ENCODE measurements at places on chromosomes 1 and 21. TPM values are rescaled to one million over a fixed set of nuclear protein-coding genes. Genes with fewer than 3 reads are reported as not detected.

DNA sequence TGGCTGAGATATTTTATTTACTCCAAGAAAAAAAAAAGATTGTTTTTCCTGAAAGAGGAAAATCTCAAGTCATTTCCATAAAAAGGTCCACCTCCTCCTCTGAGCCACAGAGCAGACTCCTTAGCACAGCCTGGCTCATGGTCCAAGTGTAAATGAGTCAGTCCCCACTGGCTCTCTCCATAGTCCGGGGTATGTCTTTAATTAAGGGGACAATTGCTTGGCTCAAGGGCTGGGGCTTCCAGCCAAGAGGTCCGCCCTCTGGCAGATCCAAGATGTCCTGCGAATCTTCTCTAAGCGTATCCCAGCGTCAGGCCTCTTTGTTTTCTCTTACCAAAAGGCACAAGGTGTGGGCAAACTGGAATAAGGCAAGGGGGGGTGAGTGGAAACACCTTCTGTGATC lies 33.3 kb downstream of the FOXD2 start:
- peaks cover 17% of the 10 kb centered on the region for H3K27me3 ChIP-seq
- no peak overlapping the region for H3K27ac ChIP-seq
- no peaks in the 10 kb centered on the region for H3K4me1 ChIP-seq
- no peaks in the 10 kb centered on the region for H3K36me3 ChIP-seq

DNA sequence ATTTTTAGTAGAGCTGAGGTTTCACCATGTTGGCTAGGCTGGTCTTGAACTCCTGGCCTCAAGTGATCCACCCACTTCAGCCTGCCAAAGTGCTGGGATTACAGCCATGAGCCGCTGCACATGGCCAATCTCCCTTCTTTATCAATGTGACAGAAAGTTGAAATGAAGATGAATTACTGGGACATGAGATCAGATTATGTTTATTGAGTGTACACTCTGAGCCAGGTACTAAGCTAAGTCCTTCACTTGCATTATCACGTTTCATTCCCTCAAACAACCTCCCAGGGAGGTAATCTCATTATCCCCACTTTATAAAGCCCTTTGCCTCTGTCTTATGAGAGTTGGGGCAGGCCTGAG lies 6.3 kb upstream of the CHI3L2 start:
- peaks cover 91% of the 10 kb centered on the region for H3K4me1 ChIP-seq
- no peaks in the 10 kb centered on the region for H3K27me3 ChIP-seq
- no peak for DNase-seq
- peak overlapping the region; percentile 88 for H3K27ac ChIP-seq
- H3K36me3 ChIP-seq = no peaks in the 10 kb centered on the region

The RPL22 gene
- 620 TPM for total RNA-seq

- H3K36me3 ChIP-seq = no peaks in the 10 kb centered on the region
- peaks cover 8% of the 10 kb centered on the region for H3K27me3 ChIP-seq
- no peak overlapping the region for H3K27ac ChIP-seq
- no peak for DNase-seq
- no peak overlapping the region for H3K4me3 ChIP-seq
These were observed 66.3 kb downstream of the SPATA46 start for GRCh38 chr1:162310337-162310736.

The TMPRSS2 gene
- not detected for total RNA-seq

GRCh38 chr1:29730623-29731022 lies 494.3 kb downstream of the PTPRU start:
- H3K36me3 ChIP-seq = no peaks in the 10 kb centered on the region
- no peaks in the 10 kb centered on the region for H3K4me1 ChIP-seq
- no peak for DNase-seq
- no peak overlapping the region for H3K27ac ChIP-seq
- no peaks in the 10 kb centered on the region for H3K27me3 ChIP-seq

GRCh38 chr1:206699000-206699586 lies 14.4 kb downstream of the MAPKAPK2 start:
- no peak overlapping the region for H3K4me3 ChIP-seq
- DNase-seq = no peak
- no peak overlapping the region for H3K27ac ChIP-seq
- peaks cover 63% of the 10 kb centered on the region for H3K4me1 ChIP-seq

DNA sequence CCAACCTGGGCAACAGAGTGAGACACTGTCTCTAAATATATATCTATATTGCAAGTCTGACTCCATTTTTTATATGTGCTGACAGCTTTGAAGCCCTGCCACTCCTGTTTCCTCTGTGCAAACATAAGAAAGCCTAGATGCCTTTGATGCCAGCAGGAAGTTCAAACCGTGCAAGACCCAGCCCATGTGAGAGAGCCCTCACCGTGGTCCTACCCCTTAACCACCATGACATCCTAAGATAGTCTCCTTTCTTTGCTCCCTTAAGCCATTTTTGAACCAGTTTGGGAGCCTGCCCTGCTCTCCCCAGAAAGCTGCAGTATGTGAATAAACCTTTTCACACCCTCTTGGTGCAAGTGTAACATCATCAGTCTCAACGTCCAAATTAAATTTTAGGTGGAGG lies 3.7 kb upstream of the DIPK1A start:
- no peak overlapping the region for H3K4me3 ChIP-seq
- H3K4me1 ChIP-seq = peaks cover 54% of the 10 kb centered on the region
- H3K27ac ChIP-seq = peak overlapping the region; percentile 65

GRCh38 chr1:30807318-30808066 lies 49.9 kb upstream of the LAPTM5 start:
- no peaks in the 10 kb centered on the region for H3K4me1 ChIP-seq
- H3K4me3 ChIP-seq = no peak overlapping the region
- no peak for DNase-seq

DNA sequence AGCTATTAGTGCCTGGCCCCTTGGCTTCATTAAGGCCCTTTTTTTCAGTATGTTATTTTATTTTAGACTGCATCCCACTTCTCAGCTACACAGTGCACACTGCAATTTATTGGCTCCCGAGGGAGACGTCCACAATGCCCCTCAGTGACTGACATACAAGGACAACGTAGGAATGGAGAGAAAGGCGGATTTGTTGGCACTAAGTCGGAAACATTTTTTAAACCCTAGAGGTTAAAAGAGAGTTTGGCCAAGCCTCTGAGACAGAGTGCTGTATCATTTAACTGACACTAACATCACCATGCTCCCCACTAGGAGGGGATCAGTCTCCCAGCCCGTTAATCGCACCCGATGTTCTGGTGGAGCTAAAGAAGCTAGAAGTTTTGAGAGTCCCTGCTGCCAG lies 45.7 kb upstream of the FOXD3 start:
- H3K27me3 ChIP-seq = no peaks in the 10 kb centered on the region
- H3K4me3 ChIP-seq = no peak overlapping the region
- DNase-seq = no peak
- H3K27ac ChIP-seq = no peak overlapping the region
- no peaks in the 10 kb centered on the region for H3K36me3 ChIP-seq

The TMIGD3 gene
- not detected for total RNA-seq

DNA sequence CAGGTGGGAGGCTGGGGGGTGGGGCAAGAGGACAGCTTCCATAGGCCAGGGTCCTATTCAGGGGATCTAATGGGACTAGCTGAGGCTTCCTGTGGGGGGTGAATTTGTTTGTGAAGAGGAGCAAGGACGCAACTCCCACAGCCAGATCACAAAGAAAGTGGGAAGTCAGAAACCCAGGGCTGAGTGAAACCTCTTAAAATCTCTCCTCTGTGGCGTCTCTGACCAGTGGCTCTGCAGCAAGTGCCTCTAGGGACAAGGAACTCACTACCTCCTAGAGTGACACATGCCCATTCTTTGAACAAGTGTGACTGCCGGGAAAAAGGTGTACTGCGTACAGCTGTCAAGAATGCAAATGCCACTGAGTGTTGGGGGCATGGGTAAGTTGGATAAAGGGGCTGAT lies 187.9 kb downstream of the HIVEP3 start:
- no peaks in the 10 kb centered on the region for H3K27me3 ChIP-seq
- H3K36me3 ChIP-seq = no peaks in the 10 kb centered on the region
- no peak overlapping the region for H3K4me3 ChIP-seq
- DNase-seq = no peak
- H3K4me1 ChIP-seq = peaks cover 49% of the 10 kb centered on the region

GRCh38 chr1:10980094-10980577 lies 32.3 kb upstream of the TARDBP start:
- H3K27ac ChIP-seq = no peak overlapping the region
- H3K36me3 ChIP-seq = no peaks in the 10 kb centered on the region

GRCh38 chr1:86739648-86740509 lies 35.5 kb downstream of the SH3GLB1 start:
- peak overlapping the region; percentile 25 for H3K4me3 ChIP-seq
- peak; percentile 24 for DNase-seq

The EVA1C gene
- 12.7 TPM for total RNA-seq

GRCh38 chr1:244614113-244614836 lies 38.7 kb upstream of the DESI2 start:
- DNase-seq = no peak
- H3K27me3 ChIP-seq = no peaks in the 10 kb centered on the region
- no peak overlapping the region for H3K27ac ChIP-seq
- H3K4me3 ChIP-seq = no peak overlapping the region

GRCh38 chr1:23278717-23279116 lies 61.4 kb upstream of the HTR1D start:
- peaks cover 8% of the 10 kb centered on the region for H3K27me3 ChIP-seq
- DNase-seq = no peak
- no peak overlapping the region for H3K27ac ChIP-seq
- H3K36me3 ChIP-seq = peaks cover 27% of the 10 kb centered on the region
- no peaks in the 10 kb centered on the region for H3K4me1 ChIP-seq
- no peak overlapping the region for H3K4me3 ChIP-seq

- no peaks in the 10 kb centered on the region for H3K27me3 ChIP-seq
- no peak overlapping the region for H3K27ac ChIP-seq
- no peaks in the 10 kb centered on the region for H3K36me3 ChIP-seq
- no peak for DNase-seq
- no peak overlapping the region for H3K4me3 ChIP-seq
- H3K4me1 ChIP-seq = no peaks in the 10 kb centered on the region
These were observed 80.5 kb upstream of the RALGPS2 start for GRCh38 chr1:178644308-178645120.

DNA sequence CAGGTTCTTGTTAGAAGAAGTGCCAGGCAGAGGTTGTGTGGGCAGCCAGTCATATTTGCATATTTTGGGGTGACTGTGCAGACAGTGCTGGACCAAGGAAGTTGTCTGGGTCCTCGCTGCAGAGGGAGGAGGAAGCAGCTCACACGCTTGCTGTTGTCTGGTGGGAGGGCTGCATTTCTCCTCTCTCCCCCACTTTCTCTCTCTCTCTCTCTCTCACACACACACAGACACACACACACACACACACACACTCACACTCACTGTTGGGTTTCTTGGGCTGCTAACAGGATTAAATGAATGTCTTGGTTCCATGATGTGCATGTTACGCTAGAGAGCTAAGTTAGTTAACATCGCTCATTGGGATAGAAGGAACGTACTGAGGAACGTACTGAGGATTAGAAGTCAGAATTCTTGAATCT lies 72.9 kb downstream of the AGPAT3 start:
- peaks cover 20% of the 10 kb centered on the region for H3K4me1 ChIP-seq
- H3K4me3 ChIP-seq = no peak overlapping the region
- no peaks in the 10 kb centered on the region for H3K27me3 ChIP-seq
- no peak for DNase-seq
- no peak overlapping the region for H3K27ac ChIP-seq

- DNase-seq = no peak
- no peaks in the 10 kb centered on the region for H3K36me3 ChIP-seq
These were observed 613.7 kb upstream of the B3GALT2 start for GRCh38 chr1:193799948-193800690.

- H3K36me3 ChIP-seq = no peaks in the 10 kb centered on the region
- H3K4me3 ChIP-seq = no peak overlapping the region
- no peaks in the 10 kb centered on the region for H3K27me3 ChIP-seq
- peak; percentile 41 for DNase-seq
These were observed 185.8 kb downstream of the MRPL39 start for GRCh38 chr21:25421321-25422028.

The ARMH1 gene
- total RNA-seq = 84.0 TPM

- DNase-seq = no peak
- no peaks in the 10 kb centered on the region for H3K4me1 ChIP-seq
- H3K27me3 ChIP-seq = peaks cover 5% of the 10 kb centered on the region
- H3K4me3 ChIP-seq = no peak overlapping the region
- H3K27ac ChIP-seq = no peak overlapping the region
These were observed 327.5 kb upstream of the POGK start for GRCh38 chr1:166511761-166512160.

The OR2L3 gene
- total RNA-seq = not detected

DNA sequence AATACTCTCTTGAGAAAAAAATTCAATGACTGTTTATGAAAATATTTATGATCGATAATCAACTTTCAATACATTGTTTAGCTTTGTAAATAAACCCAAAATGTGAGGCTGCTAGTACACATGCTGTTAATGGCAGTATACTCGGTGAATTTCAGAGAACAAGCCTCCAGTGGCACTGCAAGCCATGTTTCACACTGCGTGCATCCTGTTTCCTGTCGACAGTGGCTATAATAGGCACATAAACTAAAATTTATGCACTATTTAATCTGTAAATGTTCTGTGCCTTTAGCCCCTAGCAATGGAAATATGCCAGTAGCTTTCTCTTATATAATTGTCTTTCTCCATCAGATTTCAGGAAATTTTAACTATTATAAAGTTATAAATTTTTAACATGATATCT lies 26.3 kb upstream of the RGS18 start:
- no peaks in the 10 kb centered on the region for H3K4me1 ChIP-seq
- H3K36me3 ChIP-seq = no peaks in the 10 kb centered on the region
- no peak overlapping the region for H3K27ac ChIP-seq
- H3K4me3 ChIP-seq = no peak overlapping the region
- H3K27me3 ChIP-seq = no peaks in the 10 kb centered on the region
- DNase-seq = no peak

The CLSTN1 gene
- 66.8 TPM for total RNA-seq

GRCh38 chr1:89754518-89754917 lies 66.3 kb upstream of the LRRC8D start:
- no peaks in the 10 kb centered on the region for H3K36me3 ChIP-seq
- peak overlapping the region; percentile 51 for H3K27ac ChIP-seq
- no peak overlapping the region for H3K4me3 ChIP-seq
- peaks cover 52% of the 10 kb centered on the region for H3K4me1 ChIP-seq

DNA sequence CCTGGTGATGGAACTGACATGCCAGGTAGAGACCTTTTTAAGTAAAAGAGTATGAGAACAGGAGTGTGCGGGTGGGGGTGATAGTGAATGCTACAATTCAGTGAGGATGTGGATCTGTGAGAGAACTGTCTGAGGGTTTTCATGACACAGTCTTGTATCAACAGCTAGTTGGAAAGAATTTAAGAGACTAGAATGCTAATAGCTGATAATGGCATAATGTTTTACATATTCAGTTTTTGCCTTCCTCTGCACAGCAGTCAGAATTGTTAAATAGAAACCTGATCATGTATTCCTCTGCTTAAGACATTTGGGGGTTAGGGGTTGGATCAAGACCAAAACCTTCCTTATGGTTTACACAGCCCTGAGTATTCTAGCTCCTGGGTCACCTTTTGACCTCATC lies 152.8 kb upstream of the ZRANB2 start:
- H3K4me3 ChIP-seq = no peak overlapping the region
- no peak for DNase-seq
- no peaks in the 10 kb centered on the region for H3K36me3 ChIP-seq
- no peaks in the 10 kb centered on the region for H3K4me1 ChIP-seq

- H3K36me3 ChIP-seq = no peaks in the 10 kb centered on the region
- no peak overlapping the region for H3K4me3 ChIP-seq
- H3K27me3 ChIP-seq = no peaks in the 10 kb centered on the region
- peaks cover 10% of the 10 kb centered on the region for H3K4me1 ChIP-seq
- DNase-seq = no peak
These were observed 33.3 kb downstream of the PLEKHO1 start for GRCh38 chr1:150183061-150183460.

GRCh38 chr1:183583466-183583865 lies 6.8 kb downstream of the NCF2 start:
- no peaks in the 10 kb centered on the region for H3K36me3 ChIP-seq
- DNase-seq = peak; percentile 63
- H3K27me3 ChIP-seq = no peaks in the 10 kb centered on the region
- H3K27ac ChIP-seq = no peak overlapping the region
- peaks cover 9% of the 10 kb centered on the region for H3K4me1 ChIP-seq
- H3K4me3 ChIP-seq = no peak overlapping the region
